ENCODE measurements at places on chromosomes 12 and 14. TPM values are rescaled to one million over a fixed set of nuclear protein-coding genes. Genes with fewer than 3 reads are reported as not detected.

DNA sequence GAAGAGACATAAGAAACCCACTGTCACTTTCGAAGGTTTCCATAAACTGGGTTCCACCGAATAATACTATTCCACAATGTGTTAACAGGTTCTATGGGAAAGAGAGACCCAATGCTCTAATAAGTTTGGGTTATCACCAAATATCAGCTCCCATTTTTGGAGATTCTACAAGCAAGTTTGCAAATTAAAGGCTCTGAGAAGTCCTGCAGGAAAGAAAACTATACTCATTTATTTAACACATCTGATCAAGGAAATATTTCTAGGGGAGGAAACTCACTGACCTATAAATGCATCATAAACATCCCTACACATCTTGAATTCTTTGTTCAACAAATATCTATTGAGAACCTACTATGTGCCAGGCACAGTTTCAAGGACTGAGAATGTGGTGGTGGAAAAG, 161.4 kb downstream of the KSR2 start:
- no peak for DNase-seq

GRCh38 chr14:104827177-104828055, 26.5 kb downstream of the ZBTB42 start:
- DNase-seq, result no peak

- DNase-seq, result no peak
Measured at GRCh38 chr12:58452546-58452945, 467.8 kb downstream of the LRIG3 start.

- no peak for DNase-seq
Measured at GRCh38 chr12:48216785-48217184, 13.7 kb upstream of the OR10AD1 start.

The MYO1A gene
- polyA plus RNA-seq, result 0.13 TPM

Data from muscle of arm (tissue), 14 donors.